ENCODE measurements at places on chromosomes 1 and 21.

GRCh38 chr1:201686714-201687455 lies 142.1 kb upstream of the IPO9 start:
- no peak for DNase-seq

- DNase-seq: peak; percentile 78
Measured at GRCh38 chr1:61741711-61742619, at the start of gene PATJ. Gene PATJ, plus strand, starts transcription at chr1:61742480. Its CDS starts 20,413 bp downstream, at chr1:61762893.

DNA sequence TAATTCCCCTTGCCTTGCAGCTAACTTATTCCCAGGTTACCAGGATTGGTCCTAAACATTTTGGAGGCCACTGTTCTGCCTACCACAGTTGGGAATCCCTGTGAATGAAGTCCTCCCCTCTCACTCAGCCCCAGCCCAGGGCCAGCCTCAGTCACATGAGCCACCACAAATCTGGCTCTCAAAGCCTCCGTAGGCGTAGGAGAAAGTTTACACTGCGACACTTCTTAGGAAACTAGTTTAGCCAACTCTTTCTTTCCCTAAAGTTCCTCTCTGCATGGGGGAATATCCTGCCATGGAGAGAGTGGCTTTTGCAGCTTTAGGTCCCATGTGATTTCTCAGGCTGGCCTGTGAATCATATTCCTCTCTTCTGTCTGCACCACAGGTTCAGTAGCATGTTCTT lies 45.7 kb upstream of the ETV3 start:
- DNase-seq: no peak

DNA sequence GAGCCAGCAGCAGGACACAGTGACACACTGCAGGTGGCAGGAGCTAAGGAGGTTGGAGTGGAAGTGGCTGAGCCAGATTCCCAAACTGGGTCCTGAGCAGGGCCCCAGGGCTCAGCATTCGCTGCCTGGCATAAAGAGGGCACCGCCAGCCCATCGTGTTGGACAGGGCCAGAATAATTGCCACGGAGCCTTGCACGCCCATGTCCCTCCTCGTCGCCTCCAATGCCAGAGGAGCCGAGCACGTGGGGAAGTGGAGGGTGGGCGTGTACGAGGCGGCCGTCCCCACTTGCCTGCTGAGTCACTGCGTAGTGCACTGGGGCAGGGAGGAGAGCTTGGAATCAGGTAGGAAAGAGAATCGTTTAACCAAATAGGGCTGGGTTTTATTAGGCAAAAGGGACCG lies 26.1 kb upstream of the LRRC47 start:
- DNase-seq: no peak

GRCh38 chr21:37686991-37687810 lies 229.1 kb downstream of the KCNJ6 start:
- no peak for DNase-seq

DNA sequence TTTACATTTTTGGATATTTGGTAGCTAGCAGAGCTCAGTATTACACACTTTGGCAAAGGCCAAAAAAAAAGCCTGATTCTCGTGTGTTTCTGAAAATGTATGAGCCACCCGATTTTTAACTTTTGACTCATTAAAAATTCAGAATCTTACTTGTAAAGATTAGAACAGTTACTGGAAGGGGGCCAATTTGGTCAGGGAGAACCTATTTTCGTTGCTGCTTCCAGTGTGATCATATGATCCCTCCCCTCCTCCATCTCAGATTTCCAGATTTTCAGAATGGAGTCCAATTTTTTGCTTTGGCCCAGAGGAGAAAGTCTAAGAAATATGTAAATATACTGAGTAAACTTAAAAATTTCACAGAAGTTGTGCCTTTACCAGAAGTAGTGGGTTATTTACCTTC lies 3.2 kb upstream of the OR2AK2 start:
- no peak for DNase-seq

DNA sequence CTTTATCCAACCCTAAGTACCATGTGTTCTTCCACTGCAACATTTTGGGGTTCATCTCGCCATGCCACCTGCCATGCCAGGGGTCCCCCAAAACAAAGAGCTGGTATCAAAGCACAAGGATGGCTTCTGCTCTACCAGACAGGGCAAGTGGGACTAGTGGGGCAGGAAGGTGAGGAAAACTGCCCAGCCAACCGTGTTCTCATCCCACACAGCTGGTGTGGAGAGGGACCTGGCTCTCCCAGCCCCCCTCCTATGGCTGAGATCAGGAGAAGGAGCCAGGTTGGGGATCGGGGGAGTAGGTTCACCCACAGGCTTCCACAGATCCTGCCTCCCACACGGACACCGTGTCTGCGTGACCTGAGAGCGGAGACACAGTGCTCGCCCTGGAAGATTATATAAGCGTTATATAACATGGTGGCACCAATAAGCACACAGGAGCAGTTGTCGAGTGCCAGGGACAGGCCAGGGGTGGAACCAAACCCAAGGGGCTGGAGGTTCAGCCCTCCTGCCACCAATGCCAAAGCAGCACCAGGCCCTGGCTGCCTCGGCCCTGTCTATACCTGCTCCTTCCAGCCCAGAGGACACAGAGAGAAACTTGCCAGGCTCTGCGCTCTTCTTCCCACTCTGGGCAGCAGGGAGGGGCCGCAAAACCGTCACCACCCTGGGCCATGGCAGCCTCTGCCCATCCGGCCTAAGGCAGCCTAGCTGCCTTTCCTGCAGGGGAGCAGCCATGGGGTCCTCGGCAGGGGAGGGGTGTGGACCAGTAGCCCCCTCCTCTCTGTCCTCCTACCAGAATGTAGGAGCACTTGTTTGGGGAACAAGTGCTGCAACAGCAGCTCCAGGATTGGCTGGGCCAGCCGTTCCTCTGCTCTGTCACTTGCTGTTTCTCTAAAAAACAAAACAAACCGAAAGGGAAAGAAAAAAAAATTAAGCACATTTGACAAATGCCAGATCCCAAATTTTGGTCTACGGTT lies 43.5 kb downstream of the CD34 start:
- DNase-seq: no peak

GRCh38 chr1:2845869-2846268 lies 44.4 kb upstream of the TTC34 start:
- DNase-seq: no peak

DNA sequence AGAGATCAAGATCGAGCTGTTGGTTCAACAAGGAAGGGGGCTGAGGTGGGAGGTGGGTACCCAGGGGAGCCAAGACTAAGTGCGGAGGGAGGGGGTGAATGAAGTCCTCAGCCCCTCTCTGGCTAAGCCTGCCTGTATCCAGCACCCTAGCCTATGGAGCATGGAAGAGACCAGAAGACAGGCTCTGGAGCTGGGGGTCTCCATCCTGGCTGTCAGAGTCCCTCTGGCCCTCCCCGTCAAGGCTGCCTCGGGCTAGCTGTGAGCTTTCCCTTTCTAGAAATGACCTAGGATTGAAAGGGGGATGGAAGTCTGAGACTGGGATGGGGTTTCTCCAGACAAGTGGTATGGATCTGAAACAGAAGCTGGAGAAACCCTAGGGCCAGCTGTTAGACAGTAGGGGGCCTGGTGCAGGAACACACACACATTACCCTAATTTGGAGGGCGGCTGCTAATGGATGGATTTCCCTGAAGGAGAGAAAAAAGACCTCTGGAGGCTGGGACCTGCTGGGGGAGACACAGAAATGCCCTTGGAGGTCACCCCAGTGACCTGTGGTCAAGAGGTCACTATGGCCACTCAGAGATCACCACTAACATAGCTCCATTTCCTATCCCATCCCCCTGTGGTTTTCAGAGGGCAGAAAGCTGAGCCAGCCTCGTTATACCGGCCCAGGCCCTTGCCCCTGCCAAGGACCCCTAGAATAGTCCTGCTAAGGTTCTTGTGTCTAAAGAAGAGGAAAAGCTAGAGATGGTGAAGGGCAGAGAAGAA lies 107.8 kb downstream of the TMEM53 start:
- no peak for DNase-seq

DNA sequence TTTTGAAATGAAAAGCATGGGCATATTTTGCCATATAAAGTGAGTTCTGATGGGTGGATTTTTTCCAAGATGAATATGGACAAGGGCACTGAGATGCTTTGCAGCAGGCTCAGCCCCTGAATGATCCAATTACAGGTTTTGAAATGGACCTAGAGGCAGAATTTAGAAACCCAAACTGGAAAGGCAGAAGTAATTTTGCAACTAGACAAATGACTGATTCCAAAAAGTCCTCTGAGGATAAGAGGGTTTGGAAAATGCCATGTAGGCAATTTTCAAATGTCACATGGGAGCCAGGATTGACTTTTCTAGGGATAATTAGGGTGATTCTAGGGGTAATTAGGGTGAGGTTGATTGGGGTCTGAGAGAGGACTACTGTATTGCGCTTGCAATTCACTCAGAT lies 148.9 kb upstream of the ZNF648 start:
- no peak for DNase-seq

- no peak for DNase-seq
Measured at GRCh38 chr1:229002037-229002436, 266.8 kb downstream of the RHOU start.

DNA sequence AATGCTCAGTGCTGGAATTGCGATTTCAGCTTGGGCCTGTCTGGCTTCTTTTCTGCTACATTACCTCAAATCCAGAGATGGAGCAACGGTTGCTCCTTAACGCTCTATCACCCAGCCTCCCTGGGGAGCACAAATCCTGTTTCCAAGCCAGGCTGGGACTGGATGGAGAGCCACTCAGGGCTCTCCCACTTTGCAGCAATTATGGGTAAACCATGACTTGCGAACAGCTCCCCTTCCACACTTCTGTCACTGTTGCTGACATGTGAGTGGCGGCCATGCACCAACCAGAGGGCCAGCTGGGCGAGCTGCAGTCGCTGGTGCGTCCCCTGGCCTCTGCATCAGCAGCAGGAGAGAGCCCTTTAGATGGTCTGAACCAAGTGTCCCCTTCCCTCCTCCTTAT lies 65.1 kb upstream of the RAB4A start:
- DNase-seq: no peak

DNA sequence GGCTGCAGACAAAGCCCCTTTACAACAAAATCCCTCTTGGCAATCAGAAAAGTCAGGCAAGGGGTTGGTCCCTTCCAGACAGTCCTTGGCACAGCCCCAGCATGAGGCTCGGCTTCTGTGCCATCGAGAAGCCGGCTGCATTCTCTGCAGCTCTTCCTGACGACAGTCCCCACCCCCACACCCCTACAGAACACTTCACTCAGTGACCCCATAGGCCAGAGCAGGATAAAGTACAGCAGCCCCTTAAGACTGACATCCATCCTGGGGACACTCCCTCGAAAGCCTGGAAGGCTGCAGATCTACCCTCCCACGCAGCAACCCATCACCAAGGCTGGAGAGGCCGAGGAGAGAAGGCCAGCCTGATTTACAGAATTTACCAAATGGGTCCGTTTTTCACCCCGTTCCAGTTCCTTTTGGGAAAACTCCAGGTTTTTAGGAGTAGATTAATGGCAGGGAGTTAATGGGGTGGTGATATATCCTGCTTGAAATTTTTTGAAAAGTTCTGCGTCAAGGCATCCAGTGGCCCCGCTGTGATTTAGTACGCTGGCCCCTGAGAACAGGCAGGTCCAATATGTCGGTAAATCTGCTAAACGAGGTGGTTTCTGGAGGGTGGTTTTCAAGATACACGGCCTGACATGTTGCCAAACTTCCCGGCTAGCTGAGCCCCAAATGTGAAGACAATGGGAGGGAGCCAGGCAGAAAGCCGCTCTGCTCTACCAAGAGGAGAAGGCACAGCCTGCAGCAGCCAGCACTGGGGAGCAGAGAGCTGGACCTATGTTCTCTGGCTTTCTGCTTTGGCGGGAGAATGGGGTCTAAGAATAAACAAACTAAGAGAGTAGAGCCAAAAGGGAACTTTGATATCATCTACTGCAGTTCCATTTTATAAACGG lies 81.7 kb downstream of the SSBP3 start:
- DNase-seq: no peak

DNA sequence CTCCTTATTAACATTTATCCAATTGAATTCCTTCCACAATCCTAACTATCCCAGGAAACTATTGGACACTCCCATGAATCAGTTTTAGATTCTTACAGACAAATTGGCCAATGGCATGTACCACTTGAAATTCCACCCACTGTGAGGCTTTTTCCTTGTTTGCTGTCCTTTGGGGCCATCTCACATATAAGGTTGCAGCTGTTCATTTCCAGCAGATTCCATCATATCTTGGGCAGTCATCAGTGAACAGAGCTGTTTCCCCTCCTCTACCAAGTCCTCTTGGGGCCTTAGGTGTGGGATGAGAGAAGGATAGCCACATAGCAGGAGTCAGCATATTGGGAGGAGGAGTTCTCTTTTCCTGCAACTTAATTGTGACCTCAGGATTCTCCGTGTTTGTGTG lies 109.1 kb downstream of the HHAT start:
- DNase-seq: no peak
